ENCODE measurements at places on chromosomes 5 and 9. TPM values are rescaled to one million over a fixed set of nuclear protein-coding genes. Genes with fewer than 3 reads are reported as not detected.

Gene MLANA
- not detected for total RNA-seq

Gene SPRY4
- 7.2 TPM for total RNA-seq

Gene BTF3
- 423 TPM for total RNA-seq

Gene SELENOP
- total RNA-seq = 6,524 TPM

Gene ENHO
- 1.5 TPM for total RNA-seq

Gene GNA14
- 1.5 TPM for total RNA-seq

Gene FASTKD3
- 15.2 TPM for total RNA-seq

Gene PDE8B
- total RNA-seq = 9.2 TPM

Gene PAEP
- not detected for total RNA-seq

Gene GEMIN5
- total RNA-seq = 16.5 TPM

Gene CFAP157
- not detected for total RNA-seq

Gene ALDH7A1
- 50.0 TPM for total RNA-seq

Gene PCDH1
- 10.5 TPM for total RNA-seq

Gene EPB41L4B
- 20.6 TPM for total RNA-seq

DNA sequence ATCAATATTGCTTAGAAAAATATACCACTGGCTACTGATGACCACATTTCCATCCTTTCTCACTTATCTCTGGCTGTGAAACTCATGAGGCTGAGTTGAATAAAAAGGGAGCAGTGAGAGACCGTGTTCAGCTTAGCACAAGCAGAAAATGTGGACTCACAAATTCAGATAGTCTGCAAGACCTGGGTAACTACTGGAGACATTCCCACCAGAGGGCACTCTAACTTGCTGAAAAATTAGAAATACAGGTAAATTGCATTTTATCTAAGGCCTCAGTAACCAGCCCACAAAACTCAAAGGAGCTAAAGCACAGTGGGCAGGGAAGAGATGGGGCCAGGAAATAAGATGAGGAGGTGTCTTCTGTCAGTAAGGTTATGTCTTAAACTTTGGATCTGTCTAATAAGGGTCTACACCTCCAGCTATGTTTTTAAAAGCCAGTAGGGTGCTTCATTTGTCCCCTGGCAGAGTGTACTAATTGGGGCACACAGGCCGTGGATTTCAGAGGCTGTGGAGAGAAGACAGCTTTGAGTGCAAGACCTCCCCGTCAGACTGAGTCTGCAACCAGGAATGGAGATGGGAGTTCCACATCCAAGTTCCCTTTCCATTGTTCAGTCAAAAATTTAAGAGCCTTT is 8.7 kb upstream of the NDUFB6 start:
- no peaks in the 10 kb centered on the region for H3K27me3 ChIP-seq
- no peaks in the 10 kb centered on the region for H3K4me1 ChIP-seq
- DNase-seq = peak; percentile 75
- H3K4me3 ChIP-seq = no peak overlapping the region

GRCh38 chr9:129485145-129485774 is 135.6 kb downstream of the C9orf50 start:
- H3K4me3 ChIP-seq = no peak overlapping the region
- peaks cover 79% of the 10 kb centered on the region for H3K4me1 ChIP-seq
- no peak for DNase-seq
- H3K27ac ChIP-seq = peak overlapping the region; percentile 100
- no peaks in the 10 kb centered on the region for H3K27me3 ChIP-seq

DNA sequence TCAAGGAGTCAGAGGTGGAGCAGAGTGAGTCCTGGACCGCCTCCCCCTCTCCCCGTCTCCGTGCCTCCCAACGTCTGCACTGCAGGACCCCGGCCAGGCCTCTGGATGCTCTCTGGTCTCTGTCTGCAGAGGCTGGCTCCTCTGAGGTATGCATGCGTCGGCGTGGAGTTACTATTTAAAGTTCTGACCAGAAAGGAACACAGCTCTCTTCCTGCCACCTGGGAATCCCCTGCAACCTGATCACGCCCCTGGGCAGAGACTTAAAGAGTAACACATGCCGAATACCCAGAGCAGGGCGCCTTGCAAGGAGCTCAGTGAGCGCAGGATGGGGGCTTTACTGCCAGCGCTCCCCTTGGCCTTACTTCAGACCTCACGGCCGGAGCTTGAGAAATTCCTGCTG is 16.0 kb downstream of the ANXA6 start:
- no peaks in the 10 kb centered on the region for H3K4me1 ChIP-seq
- H3K27me3 ChIP-seq = no peaks in the 10 kb centered on the region
- H3K36me3 ChIP-seq = no peaks in the 10 kb centered on the region
- H3K4me3 ChIP-seq = no peak overlapping the region
- peak; percentile 41 for DNase-seq

- peaks cover 3% of the 10 kb centered on the region for H3K36me3 ChIP-seq
- no peak overlapping the region for H3K4me3 ChIP-seq
- H3K4me1 ChIP-seq = peaks cover 14% of the 10 kb centered on the region
- no peak overlapping the region for H3K27ac ChIP-seq
Observed at GRCh38 chr9:71729816-71730526, 38.3 kb downstream of the CEMIP2 start.

GRCh38 chr5:39720136-39720535 is 295.4 kb upstream of the DAB2 start:
- H3K36me3 ChIP-seq = no peaks in the 10 kb centered on the region
- H3K4me3 ChIP-seq = no peak overlapping the region
- no peak for DNase-seq
- peaks cover 6% of the 10 kb centered on the region for H3K4me1 ChIP-seq

- no peaks in the 10 kb centered on the region for H3K27me3 ChIP-seq
- H3K4me1 ChIP-seq = peaks cover 13% of the 10 kb centered on the region
- H3K36me3 ChIP-seq = no peaks in the 10 kb centered on the region
- peak overlapping the region; percentile 1 for H3K27ac ChIP-seq
- DNase-seq = peak; percentile 73
- no peak overlapping the region for H3K4me3 ChIP-seq
Observed at GRCh38 chr5:39714036-39714698, 289.4 kb upstream of the DAB2 start.

DNA sequence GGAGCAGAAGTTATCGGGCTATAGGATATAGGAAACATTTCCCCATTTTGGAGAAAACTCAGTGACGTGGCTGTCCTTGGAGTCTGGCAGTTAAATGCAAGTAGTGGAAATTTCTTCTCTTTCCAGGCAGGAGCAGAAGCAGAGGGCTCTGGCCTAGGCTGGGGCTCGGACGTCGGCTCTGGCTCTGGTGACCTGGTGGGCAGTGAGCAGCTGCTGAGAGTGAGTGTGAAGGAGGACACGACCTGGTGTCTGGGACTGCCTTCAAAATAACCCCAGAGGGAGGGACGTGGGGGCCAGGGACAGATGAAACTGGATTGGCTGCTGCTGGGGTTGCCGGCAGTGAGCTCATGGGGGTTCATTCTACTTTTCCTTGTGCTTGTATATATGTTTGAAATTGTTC is 79.5 kb downstream of the COL15A1 start:
- H3K4me3 ChIP-seq = no peak overlapping the region
- no peak overlapping the region for H3K27ac ChIP-seq
- no peaks in the 10 kb centered on the region for H3K36me3 ChIP-seq
- no peaks in the 10 kb centered on the region for H3K27me3 ChIP-seq
- DNase-seq = no peak

DNA sequence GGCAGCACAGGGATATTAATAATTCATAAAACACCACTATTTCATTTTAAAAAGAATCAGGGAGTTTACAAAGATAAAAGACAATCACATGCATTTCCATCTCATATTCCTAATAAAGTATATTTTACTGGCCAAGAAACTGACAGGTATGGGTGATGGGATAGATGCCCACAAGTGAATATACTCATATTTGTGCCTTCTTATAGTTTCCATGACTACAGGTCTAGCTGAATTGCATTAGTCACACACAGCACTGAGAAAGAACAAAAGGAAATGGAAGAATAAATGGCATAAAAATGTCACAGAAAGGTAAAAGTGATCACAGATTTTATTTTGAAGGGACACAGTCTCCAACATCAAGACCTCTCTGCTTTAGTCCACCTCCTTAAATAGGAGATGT is 193.5 kb downstream of the PLK2 start:
- no peak overlapping the region for H3K4me3 ChIP-seq
- no peak overlapping the region for H3K27ac ChIP-seq
- DNase-seq = no peak
- H3K36me3 ChIP-seq = no peaks in the 10 kb centered on the region
- H3K4me1 ChIP-seq = no peaks in the 10 kb centered on the region

GRCh38 chr5:83077662-83078261 is 415 bp downstream of the XRCC4 start:
- peak overlapping the region; percentile 85 for H3K27ac ChIP-seq
- no peaks in the 10 kb centered on the region for H3K36me3 ChIP-seq
- DNase-seq = peak; percentile 15
- H3K27me3 ChIP-seq = no peaks in the 10 kb centered on the region

- peak overlapping the region; percentile 80 for H3K4me3 ChIP-seq
- peaks cover 17% of the 10 kb centered on the region for H3K4me1 ChIP-seq
- no peaks in the 10 kb centered on the region for H3K36me3 ChIP-seq
- DNase-seq = peak; percentile 86
- H3K27ac ChIP-seq = peak overlapping the region; percentile 95
Observed at GRCh38 chr9:136944212-136944518, 373 bp downstream of the FBXW5 start.

GRCh38 chr5:137122075-137122474 is 377.1 kb downstream of the SPOCK1 start:
- no peak overlapping the region for H3K27ac ChIP-seq
- H3K4me3 ChIP-seq = no peak overlapping the region
- H3K4me1 ChIP-seq = no peaks in the 10 kb centered on the region
- H3K27me3 ChIP-seq = no peaks in the 10 kb centered on the region
- no peaks in the 10 kb centered on the region for H3K36me3 ChIP-seq
- DNase-seq = peak; percentile 20

DNA sequence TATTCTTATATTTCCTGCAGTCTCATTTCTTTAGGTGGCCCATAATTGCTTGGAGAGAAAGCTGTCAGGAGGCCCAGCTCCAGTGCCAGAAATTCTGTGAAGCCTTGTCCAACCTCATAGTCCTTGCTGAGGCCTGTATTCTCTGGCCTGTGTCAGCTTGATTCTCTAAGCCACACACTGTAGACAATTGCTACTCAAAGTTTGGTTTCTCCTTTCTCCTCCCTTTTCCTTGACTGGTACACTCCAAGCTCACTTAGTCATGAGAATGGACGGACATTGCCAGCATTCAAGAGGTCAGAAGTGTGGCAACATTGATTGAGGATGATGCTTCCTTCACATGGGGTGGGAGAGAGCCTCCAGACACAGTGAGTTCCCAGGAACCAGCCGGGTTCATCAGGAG is 71.3 kb upstream of the CXCL14 start:
- no peak overlapping the region for H3K27ac ChIP-seq
- H3K4me1 ChIP-seq = peaks cover 24% of the 10 kb centered on the region
- no peaks in the 10 kb centered on the region for H3K36me3 ChIP-seq
- no peaks in the 10 kb centered on the region for H3K27me3 ChIP-seq

DNA sequence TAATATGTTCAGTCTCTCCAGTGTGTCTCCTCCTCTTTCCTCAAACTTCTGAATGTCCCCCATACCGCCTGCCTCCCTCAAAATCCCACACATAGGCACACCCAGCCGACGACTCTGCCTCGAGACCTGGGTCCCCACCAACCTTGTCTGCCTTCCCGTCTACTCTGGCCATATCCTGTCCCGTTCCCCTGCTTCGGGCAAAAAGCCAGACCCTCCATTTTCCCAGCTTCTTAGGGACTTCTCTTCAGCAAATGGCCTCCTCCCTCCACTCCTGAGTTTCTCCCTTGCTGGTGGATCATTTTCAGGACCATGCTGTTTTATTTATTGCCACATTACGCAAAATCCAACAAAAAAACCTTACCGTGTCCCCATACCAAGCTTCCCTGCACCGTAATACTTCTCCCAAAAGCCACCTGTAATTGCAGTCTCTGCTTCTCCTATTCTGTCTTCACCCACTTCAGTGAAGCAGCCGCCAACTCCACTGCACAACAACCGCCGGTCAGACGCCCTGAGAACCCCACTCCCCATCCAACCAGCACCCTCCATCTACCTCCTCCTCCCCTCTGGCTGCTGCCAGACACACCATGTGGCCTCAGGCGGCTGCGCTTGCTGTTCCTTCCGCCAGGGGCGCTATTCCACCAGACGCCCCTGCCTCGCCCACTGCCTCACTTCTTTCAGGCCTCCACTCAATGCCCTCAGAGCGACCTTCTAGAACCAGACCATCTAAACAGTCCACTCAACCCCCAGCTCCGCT is 117.0 kb downstream of the TRPM6 start:
- H3K27ac ChIP-seq = no peak overlapping the region
- H3K4me3 ChIP-seq = no peak overlapping the region
- no peaks in the 10 kb centered on the region for H3K27me3 ChIP-seq
- no peaks in the 10 kb centered on the region for H3K4me1 ChIP-seq

- H3K27me3 ChIP-seq = peaks cover 17% of the 10 kb centered on the region
- H3K36me3 ChIP-seq = no peaks in the 10 kb centered on the region
- no peak overlapping the region for H3K4me3 ChIP-seq
- no peaks in the 10 kb centered on the region for H3K4me1 ChIP-seq
- DNase-seq = no peak
- no peak overlapping the region for H3K27ac ChIP-seq
Observed at GRCh38 chr5:134110382-134110781, 4.1 kb upstream of the TCF7 start.

GRCh38 chr5:181241393-181241975 is 2.2 kb downstream of the RACK1 start:
- peaks cover 27% of the 10 kb centered on the region for H3K4me1 ChIP-seq
- no peak overlapping the region for H3K4me3 ChIP-seq
- no peaks in the 10 kb centered on the region for H3K27me3 ChIP-seq
- DNase-seq = peak; percentile 65
- peak overlapping the region; percentile 93 for H3K27ac ChIP-seq

Data from hepatocyte (in vitro differentiated cells).